Activated CD4-positive, alpha-beta T cell treated with anti-CD3 and anti-CD28 coated beads for 1 hour (primary cell): ENCODE measurements at places on chromosomes 16 and 17.

GRCh38 chr17:43939886-43940285 lies 2.4 kb downstream of the PPY start:
- DNase-seq, result no peak

GRCh38 chr17:958712-959451 lies 20.7 kb downstream of the NXN start:
- no peak for DNase-seq

DNA sequence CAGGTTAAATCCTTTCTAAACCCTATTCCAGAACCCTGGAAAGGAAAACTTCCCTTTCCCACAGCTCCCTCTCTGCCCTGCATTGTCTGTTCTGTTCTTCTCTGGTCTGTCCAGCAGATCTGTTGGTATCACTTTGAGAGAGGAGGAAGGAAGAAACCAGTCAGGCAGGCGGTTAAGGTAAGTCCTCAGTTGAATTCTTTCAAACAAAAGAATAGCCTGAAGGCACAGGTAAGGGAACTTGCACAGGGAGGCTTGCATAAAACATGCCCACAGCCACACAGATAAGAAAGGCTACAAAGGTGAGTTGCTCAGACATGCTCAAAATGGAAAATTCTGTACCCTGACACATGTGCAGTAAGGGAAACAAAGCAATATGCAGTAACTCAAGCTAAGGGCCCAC lies 595.7 kb upstream of the CDH5 start:
- DNase-seq, result no peak

DNA sequence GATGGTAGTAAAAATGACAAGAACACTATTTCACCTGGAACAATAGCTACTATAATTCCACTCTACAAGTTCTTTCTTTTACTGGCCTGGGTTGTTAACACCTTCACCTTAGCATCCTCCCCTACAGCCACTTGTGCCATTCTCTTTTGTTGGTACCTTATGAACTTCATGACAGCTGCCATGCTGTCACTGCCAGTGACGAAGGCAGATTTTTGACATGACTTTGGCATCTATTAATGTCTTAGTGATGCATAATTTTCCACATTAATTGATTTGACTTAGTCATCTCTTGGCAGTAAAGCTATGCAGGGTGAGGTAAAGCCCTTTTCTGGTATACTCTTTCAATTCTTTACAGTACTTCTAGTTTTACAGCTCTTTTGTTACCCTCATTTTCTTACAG lies 207.9 kb downstream of the TANC2 start:
- no peak for DNase-seq

GRCh38 chr17:1038459-1039122 lies 41.7 kb downstream of the TIMM22 start:
- no peak for DNase-seq

- DNase-seq, result no peak
These were observed 633 bp downstream of the TBC1D16 start for GRCh38 chr17:80034791-80035686.

- no peak for DNase-seq
These were observed 1103.5 kb upstream of the RBFOX1 start for GRCh38 chr16:6229186-6229585.

GRCh38 chr17:28326114-28326513 lies 7.1 kb downstream of the TMEM97 start:
- no peak for DNase-seq
